ENCODE measurements at places on chromosomes 16 and 17.

DNA sequence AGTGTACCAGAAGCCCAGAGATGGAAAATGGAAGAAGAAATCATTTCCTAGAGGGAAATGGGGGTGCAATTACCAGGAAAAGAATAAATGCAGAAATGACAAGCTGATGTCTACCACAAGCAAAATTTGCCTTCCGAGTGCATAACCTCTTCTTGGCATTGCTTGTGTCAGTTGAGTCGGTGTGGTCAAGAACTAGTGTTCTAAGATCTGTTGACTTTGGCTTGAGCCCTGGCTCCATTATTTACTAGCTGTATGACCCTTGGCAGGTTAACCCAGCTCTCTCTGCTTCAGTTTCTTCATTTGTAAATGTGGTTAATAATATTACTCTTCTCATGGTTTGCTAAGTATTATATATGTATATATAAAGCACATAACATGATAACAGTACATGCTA is 273.0 kb upstream of the IRX5 start:
- DNase-seq = no peak

DNA sequence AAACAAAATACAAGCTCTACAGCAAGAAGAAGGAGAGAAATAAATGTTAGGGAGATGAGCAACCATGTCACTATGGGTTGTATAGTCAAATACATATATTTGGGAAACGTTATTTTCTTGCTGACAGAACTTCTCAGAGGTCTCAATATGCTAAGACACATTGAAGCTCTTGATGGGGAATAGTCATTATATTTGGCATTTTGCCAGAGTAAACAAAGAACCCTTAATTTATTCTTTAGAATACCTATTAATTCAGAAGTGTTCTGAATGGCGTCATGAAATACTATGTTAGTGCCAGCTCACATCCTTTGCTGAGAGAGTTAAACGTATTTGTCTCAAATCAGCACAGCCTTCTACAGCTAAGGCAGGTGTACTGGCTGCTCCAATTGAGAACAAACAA is 458.9 kb downstream of the CDH13 start:
- no peak for DNase-seq

DNA sequence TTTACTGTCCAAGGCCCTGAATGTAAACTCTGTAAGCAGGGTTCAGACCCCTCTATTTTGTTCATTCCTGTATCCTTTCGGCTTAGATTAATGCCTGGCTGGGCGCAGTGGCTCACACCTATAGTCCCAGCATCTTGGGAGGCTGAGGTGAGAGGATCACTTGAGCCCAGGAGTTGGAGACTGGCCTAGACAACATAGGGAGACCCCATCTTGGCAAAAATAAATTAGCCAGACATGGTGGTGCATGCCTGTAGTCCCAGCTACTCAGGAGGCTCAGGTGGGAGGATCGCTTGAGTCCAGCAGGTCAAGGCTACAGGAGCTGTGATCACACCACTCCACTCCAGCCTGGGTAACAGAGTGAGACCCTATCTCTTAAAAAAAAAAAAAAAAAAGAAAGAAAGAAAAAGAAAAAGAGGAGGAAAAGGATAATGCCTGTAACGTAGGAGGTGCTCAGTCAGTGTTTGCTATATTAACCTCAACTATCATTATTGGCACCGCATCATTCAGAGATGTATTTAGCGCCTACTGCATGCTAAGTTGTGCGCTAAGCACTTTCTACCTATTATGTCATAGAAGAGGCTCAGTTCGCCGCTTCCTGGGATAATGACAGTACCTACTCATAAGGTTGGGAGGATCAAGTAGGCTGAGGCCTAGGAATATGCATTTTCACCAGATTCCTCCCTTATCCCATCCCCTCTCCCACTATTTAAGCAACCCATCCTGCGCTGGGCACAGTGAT is 5.0 kb downstream of the SOCS1 start:
- DNase-seq = no peak

DNA sequence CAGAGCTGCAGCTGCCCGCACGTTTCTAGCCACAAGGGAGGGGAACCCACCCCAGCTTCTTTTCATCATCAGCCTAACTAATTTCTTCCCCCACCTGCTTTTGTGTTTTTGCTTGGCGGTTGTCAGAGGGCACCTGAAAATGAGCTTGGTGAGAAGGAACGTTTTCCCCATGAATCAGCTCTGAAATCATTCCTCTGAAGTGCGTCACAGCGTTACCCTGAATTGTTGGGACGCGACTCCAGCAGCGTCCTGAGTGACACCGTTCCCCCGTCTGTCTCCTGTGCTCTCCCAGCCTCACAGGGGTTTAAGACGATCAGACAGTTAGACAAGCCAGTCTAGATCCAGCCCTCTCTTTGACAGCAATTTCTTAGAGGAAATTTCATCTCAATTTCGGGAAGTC is 722.9 kb upstream of the EEF2KMT start:
- no peak for DNase-seq

- DNase-seq = no peak
These were observed 312.5 kb upstream of the TNRC6C start for GRCh38 chr17:77646046-77646430.

- DNase-seq = no peak
These were observed 171.7 kb downstream of the ZFHX3 start for GRCh38 chr16:72876221-72876620.

All from stimulated activated naive CD4-positive, alpha-beta T cell treated with Interleukin-2 at 50 U/mL for 16 hours (primary cell).